ENCODE measurements at places on chromosomes 2 and 18.

DNA sequence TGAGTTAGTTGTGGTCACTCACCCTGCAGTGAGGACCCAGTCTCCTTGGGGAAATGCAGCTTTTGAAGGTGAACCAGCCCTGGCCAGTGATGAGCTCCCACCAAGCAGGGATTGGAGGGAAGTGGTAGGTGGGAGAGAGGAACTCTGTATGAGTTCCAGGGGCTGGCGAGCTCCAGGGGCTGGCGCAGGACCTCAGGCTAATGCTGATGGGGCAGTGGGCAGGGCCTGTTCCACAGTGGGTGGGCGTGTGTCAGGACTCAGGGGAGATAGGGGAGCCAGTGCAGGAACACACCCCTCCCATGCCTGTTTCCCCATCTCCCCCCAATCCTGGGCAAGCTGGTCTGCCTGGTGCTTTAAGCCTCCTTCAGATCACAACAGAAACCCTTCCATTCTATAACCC is 208.4 kb downstream of the DYSF start:
- no peak for DNase-seq

DNA sequence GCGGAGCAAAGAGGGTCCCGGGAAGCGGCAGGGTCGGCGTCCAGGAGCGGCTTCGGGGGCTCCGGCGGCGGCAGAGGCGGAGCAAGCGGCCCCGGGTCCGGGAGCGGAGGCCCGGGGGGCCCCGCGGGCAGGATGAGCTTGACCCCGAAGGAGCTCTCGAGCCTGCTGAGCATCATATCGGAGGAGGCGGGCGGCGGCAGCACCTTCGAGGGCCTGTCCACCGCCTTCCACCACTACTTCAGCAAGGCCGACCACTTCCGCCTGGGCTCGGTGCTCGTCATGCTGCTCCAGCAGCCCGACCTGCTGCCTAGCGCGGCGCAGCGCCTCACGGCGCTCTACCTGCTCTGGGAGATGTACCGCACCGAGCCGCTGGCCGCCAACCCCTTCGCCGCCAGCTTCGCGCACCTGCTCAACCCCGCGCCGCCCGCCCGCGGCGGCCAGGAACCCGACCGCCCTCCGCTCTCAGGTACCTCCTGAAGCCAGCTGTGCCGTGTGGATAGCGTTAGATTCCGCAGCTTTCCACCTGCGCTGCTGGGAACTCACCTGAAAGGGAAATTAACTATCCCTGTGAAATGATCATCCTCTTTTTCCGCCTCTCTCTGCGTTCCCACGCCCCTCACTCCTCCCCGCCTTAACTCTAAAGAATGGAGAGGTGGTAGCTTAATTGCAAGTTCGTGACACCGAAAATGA is 472 bp downstream of the CNOT11 start:
- peak; percentile 80 for DNase-seq

DNA sequence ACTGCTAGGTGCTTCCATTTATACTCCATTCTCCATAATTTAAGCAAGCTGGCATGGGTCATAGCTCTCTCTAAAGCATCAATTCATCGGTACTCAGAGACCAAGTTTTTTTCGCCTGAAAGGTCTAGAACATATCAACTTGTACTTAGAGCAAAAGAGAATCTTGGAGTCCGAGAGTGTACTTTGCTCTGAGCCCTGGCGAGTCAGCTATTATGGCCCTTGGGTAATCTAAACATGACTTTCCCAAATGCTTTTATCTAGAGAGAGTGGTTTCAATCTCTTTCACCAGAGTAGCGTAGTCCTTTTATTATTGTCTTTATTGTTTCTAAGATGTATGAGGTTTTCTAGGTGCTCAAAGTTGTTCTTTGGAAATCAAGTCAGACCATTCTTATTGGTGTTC is 34.4 kb downstream of the MAIP1 start:
- no peak for DNase-seq

- peak; percentile 52 for DNase-seq
These were observed 36.0 kb downstream of the PAIP2B start for GRCh38 chr2:71190656-71191569.

DNA sequence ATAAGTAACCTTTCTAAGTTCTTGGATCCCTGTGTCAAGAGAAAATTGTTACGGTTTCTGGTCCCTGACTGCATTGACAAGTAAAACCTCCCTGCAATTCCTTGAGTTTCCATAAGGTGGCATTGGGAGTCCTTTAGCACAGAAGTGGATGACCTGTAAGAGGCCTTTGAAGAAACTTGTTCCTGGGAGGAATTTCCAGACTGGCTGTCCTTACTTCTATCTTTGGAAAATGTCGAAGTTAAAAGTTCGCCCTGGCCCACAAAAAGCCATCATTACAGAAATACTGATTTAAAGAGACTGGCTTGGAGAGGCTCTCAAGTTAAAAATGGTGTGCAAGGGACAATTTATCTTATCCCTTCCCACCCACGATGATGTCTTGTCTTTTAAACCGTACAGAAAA is 218.4 kb downstream of the CDH20 start:
- DNase-seq: peak; percentile 60
